Pancreas (tissue), 10 donors: ENCODE measurements at places on chromosomes 16 and 17. TPM values are rescaled to one million over a fixed set of nuclear protein-coding genes. Genes with fewer than 3 reads are reported as not detected.

The KCNJ18 gene
- not detected for total RNA-seq

The CTU2 gene
- 10.3 TPM for total RNA-seq

GRCh38 chr17:40958086-40958953, 8.4 kb downstream of the KRT39 start:
- DNase-seq = no peak

GRCh38 chr17:42669977-42670788, 6.6 kb downstream of the PLEKHH3 start:
- DNase-seq = no peak

The ST6GALNAC1 gene
- total RNA-seq = 4.9 TPM

DNA sequence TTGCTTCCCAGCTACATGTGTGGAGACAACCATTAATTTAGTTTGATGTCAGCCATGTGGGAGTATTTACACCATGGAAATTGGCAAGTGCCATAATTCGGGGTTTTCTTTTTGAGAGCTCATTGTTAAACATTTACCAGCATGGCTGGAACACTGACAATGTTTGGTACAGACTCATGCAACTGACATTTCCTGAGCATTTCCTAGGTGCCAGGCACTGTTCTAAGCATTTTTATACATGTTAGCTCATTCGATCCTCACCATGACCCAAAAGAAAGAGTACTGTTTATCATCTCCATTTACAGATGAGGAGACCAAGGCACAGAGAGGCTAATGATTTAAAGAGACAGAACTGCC, 86.9 kb downstream of the FOXL1 start:
- DNase-seq = no peak

DNA sequence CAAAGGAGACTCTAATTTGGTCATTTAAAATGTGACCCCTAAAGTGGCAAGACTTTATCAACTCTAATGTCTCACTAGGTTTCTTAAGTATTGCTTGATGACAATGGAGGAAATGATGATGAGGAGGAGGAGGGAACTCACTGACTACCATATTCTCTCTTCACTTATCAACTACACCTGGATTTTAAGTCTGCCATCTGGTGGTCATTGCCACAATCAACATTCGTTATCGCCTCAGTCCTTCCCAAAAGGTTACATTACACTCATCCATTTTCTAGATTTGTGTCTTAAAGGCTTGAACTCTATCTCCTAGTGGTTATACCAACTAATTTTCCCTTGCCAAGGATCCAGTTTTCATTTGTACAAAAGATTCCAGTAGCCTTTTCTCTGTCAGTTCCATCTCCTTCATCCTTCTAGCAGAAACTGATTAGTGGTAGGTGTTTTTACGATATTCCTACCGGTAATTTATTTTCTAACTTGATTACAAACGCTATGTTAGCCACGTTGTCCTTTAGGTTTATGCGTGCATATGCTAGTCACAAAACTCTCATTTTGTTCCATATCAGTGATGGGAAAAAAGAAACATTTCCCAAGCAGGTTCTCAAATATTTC, 114.6 kb upstream of the NOG start:
- no peak for DNase-seq

DNA sequence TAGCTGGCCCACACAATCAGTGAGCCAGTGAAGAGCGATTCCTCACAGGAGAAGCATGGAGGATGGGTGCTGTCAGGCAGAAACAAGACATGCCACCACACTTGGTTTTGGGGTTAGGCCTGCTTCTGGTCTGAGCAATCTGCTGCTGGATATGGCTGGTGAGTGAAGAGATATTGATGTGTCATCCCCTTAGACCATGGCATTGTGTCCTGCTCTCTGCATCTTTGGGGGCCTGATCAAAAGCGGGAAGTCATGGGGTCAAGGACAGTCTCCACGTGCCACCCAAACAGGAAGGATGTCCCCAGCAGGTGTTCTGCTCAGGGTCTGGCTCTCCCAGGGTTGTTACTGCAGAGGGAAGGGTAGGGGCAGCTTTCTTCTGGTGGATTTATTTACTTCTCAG, 140.7 kb downstream of the PRKCB start:
- DNase-seq = no peak

DNA sequence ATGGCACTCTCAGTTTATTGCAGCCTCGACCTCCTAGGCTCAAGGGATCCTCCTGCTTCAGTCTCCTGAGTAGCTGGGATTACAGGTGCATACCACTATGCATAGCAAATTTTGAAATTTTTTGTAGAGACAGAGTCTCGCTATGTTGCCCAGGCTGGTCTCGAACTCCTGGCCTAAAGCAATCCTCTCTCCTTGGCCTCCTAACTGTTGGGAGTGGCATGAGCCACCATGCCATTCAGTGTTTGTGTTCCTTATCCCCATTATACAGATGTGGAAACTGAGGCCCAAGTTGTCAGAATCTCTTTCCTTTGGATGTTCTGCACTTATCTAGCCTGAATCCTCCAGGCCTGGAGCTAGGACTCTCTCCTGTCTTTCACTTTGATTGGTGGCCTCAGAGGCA, 40.8 kb upstream of the NKD1 start:
- no peak for DNase-seq

The KCNG4 gene
- total RNA-seq = not detected

- no peak for DNase-seq
These were observed 8.0 kb upstream of the C16orf96 start for GRCh38 chr16:4548124-4548523.

The ZFP90 gene
- total RNA-seq = 9.0 TPM

GRCh38 chr16:3256866-3257465, 533 bp upstream of the MEFV start:
- no peak for DNase-seq

GRCh38 chr16:76749780-76750375, 441.1 kb upstream of the MON1B start:
- DNase-seq = no peak

- no peak for DNase-seq
These were observed 7.6 kb downstream of the CDH16 start for GRCh38 chr16:66911112-66911511.

DNA sequence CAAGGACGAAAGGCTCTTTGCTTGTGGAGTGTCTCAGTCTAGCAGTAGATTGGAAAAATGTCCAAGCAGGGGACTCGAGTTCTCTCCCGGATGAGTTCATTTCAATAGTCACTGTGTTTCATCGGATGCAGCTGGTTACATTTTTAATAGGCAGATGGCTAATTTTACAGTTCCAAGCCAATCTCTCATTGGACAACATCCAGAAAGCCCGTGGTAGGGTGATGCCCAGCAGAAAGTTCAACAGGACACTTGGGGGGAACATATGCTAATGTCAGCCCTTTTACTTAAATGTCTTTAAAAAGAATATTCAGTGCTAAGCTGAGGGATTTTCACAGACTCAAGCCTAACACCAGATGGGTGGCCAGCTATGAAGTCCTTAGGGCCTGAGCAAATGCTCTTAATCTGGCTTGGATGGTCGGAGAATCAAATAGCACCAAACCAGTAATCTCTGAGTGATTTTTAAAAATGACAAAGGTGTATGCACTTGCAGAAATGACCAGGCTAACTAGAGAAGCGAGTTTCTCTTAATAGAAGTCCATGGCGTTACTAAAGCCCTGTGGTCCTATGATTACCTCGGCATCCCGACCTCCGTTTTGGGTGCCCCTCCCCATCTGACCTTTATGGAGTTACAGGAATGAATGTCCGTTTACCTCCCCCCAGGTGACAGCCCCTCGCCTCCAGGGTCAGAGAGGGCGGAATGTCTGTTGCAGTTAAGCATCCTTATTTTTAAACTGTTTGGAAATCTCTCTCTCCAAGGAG, 289.2 kb upstream of the SALL1 start:
- DNase-seq = no peak

The DHRS7C gene
- not detected for total RNA-seq

- DNase-seq = no peak
These were observed 608.5 kb downstream of the KCNJ18 start for GRCh38 chr17:22300731-22301352.

- DNase-seq = no peak
These were observed 1.1 kb downstream of the LASP1NB start for GRCh38 chr17:38926293-38927070.

DNA sequence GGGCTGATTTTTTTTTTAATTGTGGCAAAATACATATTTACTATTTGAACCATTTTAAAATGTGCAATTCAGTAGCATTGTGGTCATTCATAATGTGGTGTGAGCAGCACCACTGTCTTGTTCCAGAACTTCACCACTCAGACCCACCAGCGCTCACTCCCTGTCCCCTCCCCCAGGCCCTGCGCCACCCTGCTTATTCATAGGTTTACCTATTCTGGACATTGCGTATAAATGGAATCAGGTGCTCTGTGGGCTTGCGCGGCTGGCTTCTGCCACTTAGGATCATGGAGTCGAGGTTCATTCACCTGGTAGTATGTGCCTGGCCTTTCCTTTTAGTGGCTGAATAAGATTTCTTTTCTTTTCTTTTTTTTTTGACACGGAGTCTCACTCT, 59.4 kb downstream of the NT5M start:
- no peak for DNase-seq

DNA sequence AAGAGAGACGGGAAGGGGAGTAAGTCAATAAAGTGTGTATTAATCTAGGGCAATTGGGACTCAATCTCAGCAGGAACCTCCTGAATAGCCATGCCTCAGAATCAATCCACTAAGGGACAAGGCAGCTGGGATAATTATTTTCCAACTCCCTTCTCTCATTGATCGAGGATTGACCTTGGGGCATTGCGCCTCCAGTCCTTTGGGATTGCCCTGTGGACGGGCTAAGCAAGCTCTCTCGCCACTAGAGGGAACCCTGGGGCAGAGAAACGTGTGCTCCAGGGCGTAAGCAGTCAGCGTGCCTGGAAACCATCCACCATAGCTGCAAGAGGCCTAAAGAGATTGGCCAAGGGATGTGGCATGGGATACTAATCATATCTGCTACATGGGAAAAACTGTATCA, 53.9 kb upstream of the ERCC4 start:
- peak; percentile 90 for DNase-seq

The TBC1D28 gene
- total RNA-seq = not detected
